ENCODE measurements at places on chromosomes 12 and 14.

DNA sequence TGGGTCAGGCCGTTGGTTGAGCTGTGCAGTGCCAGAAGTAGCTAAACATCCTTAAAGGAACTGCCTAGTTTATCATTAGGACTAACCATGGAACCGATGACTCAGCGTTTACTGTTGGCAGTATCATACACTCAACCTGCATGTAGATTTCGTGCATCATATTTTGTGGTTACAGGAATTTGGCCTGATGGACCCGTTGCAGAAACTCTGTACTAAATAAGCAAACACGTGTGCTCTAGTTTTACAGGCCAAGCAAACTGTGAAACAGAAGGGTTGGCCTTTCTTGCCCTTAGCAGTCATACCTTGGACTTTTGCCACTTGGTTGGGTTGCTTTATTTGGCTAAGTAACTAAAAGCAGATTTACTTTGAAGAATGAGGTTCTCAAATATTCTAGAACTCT, 35.6 kb downstream of the DGLUCY start:
- no peak for DNase-seq

DNA sequence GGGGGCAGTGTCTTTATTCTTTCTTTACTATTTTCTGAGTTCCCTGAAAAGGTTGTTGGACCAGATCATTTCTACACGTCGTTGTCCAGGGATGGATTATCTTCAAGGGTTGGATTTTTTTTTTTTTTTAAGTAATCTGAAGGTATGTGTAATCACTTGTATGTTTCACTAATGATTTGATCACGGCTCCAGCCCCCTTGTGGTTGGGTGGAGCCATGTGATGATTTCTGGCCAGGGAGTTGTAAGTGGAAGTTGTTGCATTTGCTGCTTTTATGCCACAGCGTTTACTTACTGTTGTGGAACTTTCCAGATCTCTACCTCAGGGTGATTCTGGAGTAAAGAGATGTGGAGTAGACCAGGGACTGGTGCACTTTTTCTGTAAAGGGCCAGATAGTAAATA, 390.3 kb downstream of the AACS start:
- DNase-seq, result no peak

DNA sequence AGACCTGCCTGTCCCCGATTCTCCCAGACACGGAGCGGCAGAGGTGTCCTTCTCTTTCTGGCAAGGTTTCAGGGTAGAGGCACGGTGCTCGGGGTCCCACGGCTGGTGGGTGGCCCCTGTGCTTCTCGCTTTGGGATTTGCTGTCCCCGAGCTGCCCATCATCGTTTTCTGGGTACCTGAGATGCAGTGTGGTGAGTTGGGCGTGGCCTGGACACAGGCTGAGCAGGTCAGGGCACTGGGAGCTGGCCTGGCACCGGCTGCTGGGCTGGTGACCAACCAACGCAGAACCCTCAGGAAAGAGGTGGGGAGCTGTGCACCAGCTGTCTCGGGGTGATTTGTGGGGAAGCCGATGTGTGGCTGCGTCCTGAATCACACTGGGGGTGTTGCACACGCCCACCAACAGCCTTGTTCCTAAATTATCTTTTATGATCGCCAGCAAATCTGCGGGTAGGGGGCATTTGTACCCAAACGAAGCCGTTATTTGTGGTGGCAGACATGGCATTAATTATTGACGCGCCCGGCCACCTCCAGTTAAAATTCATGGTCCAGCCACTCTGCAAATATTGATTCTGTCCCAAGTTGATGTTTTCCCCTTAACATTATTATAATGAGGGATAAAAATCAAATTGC, 61.0 kb downstream of the KIF26A start:
- DNase-seq, result no peak

DNA sequence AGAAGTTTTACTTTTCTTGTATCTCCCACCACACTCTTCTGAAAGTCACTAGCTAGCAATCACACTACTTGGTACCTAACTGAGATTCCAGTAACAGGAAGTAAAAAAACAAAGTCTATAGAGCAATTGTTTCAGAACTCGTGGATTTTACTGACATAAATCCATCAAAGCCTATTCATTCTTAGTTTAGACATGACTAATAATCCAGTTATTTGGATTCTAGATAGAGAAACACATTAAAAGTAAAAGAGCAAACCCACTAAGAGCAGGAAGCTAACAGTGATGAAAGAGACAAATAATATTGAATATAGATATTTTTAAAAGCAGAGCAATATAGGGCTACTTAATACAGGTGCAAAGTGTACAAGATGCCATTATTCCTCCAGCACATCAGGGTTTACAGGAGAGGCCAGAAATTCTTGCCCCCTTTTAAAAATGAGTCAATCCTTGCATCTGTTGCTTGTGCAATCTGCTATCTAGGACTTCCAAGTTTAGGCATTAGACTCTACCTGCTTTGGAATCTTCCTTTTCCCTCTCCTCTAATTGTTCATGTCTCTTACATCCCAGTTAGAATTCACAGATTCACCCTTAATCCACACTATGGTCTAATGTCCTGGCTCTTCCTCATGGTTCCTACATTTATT, 6.0 kb downstream of the HEATR5A start:
- no peak for DNase-seq

DNA sequence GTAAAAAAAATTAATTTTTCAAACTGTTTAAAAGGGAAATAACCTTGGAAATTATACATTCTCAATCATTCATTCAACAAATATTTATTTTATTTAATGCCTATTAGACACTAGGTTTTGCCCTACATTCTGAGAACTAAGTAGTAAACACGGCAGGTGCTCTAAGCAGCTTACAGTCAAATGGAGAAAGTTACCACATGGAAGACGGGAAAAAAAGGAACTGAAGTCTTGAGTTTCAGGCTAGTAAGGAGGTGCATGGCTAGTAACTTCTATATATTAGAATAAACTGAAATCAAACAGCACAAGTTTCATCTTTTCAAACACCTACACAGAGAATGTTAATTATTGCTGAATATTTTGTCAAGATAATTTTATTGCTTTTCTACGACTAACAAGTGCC, 52.9 kb downstream of the C12orf42 start:
- no peak for DNase-seq

DNA sequence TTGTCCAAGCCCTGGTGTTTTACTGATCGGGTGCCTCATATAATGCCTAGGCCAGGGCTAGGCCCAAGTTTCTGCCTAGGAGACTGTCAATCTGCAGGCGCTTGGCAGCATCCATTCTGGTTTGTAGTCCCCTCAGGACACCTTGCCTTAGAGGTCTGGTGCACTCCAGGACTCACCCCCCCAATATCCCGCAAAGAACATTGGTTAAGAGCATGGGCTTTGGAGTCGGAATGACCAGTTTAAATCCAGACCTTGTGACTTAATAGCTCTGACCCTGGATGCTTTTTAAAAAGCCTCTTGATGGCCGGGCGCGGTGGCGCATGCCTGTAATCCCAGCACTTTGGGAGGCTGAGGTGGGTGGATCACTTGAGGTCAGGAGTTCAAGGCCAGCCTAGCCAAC, 60.0 kb downstream of the GALNT16 start:
- no peak for DNase-seq

- DNase-seq, result no peak
Measured at GRCh38 chr14:21032326-21033132, 2.1 kb downstream of the RNASE13 start.

DNA sequence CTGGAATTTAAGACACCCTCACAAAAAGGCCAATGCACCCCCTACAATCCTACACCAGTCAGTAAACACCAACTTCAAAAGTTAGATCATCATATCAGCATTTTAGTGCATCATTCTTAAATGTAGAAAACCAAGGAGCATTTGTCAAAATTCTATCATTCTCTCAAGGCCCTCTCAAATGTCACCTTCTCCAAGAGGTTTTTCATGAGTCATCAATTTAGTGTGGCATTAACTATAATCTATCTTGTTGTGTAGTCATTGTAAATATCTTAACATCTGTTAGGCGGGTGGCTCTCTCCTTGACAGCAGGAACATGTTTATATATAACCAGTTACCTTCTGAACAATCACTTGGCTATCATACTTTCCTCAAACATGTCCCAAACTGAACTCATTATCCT, 62.1 kb upstream of the G2E3 start:
- DNase-seq, result no peak

GRCh38 chr14:82224610-82225009, 691.0 kb upstream of the SEL1L start:
- DNase-seq, result no peak

DNA sequence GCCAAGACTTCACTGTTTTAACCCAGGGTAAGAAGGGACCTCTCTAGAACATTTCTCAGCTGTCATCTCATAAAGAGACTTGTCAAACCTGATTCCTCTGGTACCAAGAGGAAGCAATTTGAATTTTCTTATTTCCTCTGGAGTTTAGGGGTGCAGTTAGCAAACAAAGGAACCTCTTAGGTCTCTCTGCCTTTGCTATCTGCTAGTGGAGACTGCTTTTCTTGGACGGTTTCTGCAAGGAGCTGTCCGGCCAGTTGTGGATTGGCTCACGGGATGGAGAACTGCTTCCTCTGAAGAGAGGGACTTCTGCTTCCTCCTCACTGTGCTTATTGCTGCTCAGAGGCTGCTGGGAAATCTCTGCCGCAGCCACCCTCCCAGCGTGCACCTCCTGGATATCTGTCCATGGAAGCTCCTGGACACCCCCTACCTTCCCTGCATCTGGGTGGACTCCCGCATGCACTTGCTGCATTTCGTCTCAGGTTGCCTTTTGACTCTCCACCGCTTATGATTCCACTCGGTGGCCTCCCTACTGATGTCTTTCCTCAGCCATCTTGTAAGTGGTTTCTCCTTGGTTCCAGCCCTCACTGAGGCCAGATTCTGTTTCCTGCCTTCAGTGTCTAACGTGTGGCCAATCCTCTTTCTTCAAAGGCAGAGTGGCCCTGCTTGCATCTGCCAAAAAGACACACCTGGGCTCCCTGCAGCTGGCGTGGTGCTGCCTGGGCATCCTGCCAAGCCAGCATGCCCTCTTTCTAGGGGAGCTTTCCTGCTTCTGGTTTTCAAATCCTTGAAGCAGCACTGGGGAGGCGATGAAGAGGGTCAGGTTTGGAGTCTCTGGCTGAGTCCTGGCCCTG, 187.3 kb downstream of the CHST11 start:
- DNase-seq, result no peak

- no peak for DNase-seq
Measured at GRCh38 chr12:95796225-95796981, 5.8 kb upstream of the NTN4 start.

GRCh38 chr12:97940629-97941028, 478.0 kb downstream of the RMST start:
- DNase-seq, result no peak

DNA sequence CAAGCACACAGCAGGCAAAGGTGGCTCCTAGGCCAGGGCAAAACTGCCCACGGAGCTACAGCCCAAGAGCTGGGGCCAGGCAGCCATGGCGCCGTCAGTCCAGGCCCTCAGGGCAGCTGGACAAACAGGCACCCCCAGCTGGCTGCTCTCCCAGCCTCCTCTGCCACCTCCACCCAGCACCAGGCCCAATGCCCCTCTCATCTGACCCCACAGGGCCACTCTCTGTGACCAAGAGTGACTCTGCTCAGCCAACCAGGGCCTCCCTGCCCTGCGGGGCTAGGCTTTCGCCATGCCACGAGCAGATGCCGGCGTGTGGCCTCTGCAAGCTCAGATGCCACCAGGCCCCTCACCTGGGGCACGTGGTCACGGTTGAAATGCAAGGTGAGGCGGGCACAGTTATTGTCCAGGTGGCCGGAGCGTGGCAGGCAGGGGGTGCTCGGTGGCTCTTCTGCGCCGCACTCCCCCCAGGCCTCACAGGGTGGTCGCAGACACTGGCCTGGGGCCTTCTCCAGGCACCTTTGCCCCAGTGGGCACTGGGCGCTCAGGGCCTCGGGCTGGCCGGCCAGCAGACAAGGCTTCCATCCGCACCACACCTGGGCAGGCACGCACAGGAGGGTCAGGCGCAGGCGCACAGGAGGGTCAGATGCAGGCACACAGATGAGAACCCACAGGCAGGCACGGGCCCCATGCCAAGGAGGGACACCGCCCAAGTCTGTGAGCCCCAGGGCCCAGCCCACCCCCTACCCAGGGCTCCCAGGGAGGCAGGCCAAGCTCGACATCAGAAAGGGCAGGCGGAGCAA, 23.0 kb downstream of the JAG2 start:
- no peak for DNase-seq

DNA sequence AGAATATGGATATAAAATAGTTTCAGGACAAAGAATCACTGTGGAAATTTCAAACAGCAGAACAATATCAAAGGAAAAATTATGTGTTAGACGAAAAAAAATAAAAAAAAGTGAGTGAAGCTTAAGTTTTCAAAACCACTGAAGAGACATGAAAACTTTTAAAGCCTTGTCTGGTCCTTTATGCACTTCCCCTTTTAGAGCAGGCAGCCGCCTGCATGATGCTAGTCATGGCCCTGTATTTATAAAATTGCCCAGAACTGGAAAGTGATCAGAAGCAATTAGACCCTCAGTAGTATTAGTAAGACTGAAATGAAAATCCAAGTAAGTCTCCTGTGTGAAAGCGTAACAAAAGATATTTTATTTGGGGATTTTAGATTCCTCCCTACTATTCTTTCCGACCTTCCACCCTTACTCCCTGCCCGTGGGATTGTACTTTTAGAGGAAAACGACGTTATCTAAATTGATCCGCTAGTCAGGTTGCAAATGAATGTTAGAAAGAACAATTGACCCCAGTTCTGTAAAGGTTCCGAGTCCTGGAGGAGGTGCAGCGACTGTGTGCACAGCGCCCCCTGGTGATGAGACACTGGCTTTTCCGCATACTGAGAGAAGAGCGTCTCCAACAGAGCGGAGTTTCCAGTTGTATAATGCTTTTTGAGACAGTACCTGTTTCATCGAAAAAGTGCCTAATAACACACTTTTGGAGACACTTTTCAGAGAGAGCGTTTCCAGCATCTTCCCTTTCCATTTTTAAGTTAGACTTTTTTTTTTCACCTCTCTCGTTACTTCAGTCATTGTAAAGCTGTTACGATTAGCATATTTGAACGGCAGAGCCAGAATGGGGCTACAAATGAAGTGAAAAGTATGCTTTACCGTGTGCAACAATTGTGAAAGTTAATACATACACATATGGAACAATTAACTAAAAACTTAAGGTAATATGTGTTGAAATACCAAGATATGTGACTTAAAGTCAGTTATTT, 12.4 kb downstream of the MGST1 start:
- no peak for DNase-seq

DNA sequence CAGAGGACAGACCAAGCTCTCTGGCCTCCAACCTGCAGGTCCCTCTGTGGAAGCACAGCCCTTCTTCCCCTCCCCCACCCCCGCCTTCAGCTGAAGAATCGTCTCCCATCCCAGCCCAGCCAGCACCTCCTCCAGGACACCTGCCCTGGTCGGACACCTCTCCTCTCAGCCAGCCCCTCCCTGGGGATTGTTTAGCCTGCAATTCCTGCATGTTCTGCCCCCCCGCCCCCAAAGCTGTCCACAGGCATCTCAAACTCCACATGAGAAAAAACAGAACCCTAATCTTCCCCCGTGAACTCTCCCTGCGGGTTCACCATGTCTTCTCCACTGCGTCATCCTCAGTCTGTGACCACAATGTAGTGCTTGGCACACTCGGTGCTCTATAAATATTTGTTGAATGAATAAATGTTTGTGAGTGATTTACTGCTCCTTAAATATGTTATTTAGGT, 24.1 kb downstream of the PRIMA1 start:
- DNase-seq, result no peak
